T-helper 1 cell (primary cell): ENCODE measurements at places on chromosomes 2 and 18.

GRCh38 chr18:34258176-34258575, 33.5 kb upstream of the NOL4 start:
- DNase-seq, result no peak

- no peak for DNase-seq
These were observed 26.5 kb downstream of the CRACDL start for GRCh38 chr2:98909317-98910211.

DNA sequence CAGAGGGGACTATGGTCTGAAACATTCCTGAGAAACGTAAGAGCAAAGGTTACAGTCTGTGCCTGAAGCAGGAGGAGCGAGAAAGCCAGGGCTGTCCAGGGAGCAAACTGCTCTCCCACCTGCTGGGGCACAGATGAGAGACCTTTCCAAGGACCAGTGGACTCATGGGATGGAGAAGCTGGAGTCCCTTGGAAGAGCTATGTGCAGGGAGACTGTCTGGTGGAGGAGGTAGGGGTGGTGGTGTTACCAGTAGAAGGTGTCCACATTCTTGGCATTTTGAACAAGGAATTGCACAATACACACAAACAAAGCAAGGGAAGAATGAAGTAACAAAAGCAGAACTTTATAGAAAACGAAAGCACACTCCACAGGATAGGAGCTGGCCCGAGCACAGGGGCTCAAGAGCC, 97.9 kb upstream of the CYRIA start:
- no peak for DNase-seq

DNA sequence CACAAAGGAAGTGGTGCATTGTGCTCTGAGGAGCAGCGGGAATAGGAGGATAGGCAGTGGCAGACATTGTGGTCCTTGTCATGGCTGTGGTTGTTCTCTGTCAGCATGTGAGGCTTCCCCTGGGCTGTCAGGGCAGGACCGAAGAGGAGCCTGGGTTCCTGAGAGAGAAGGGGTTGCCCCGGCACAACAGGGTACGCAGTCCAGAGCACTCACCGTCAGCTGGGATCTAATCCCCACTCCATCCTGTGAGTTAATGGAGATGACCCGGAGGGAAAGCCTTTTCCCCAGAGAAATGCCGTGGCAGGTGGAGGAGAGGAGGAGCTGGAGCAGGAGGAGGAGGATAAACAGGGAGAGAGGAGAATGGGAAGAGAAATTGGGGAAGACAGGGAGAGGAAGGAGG, 396.7 kb upstream of the HS6ST1 start:
- no peak for DNase-seq

DNA sequence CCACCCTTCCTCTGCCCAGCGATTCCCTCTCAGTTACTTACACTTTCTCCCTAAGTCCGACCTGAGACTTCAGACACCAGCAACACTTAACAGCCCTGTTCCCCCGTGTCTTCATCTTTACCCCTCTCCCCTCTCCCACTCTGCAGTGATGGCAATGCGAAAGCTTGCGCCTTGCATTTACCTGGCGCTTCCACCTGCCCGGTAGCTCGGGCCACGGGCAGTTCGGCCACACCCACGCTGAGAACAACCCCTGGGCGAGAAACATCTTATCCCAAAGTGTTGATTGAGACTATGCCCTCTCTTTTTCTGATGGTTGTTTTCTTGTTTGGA, 558 bp downstream of the DNAJC10 start:
- DNase-seq, result peak; percentile 10

GRCh38 chr2:141947396-141948114, 183.3 kb downstream of the LRP1B start:
- DNase-seq, result no peak

- DNase-seq, result no peak
These were observed 35.7 kb upstream of the KYNU start for GRCh38 chr2:142841788-142842187.

DNA sequence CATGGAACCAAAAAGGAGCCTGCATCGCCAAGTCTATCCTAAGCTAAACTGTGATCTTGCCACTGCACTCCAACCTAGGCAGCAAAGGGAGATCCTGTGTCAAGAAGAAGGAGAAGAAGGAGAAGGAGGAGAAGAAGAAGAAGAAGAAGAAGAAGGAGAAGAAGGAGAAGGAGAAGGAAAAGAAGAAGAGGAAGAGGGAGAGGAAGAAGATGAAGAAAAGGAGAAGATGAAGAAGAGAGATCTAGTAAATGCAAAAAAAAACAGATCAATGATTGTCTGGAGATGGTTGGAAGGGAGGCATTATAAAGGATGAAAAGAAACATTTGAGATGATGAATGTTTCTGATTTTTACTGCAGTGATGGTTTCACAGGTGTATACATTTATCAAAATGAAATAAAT, 1629.0 kb upstream of the PIK3C3 start:
- no peak for DNase-seq

- no peak for DNase-seq
These were observed 1.6 kb downstream of the NEU4 start for GRCh38 chr2:241810307-241811200.

- DNase-seq, result no peak
These were observed 49.8 kb downstream of the QPCT start for GRCh38 chr2:37394263-37394662.

GRCh38 chr2:119155633-119156032, 2.9 kb downstream of the C1QL2 start:
- DNase-seq, result no peak

DNA sequence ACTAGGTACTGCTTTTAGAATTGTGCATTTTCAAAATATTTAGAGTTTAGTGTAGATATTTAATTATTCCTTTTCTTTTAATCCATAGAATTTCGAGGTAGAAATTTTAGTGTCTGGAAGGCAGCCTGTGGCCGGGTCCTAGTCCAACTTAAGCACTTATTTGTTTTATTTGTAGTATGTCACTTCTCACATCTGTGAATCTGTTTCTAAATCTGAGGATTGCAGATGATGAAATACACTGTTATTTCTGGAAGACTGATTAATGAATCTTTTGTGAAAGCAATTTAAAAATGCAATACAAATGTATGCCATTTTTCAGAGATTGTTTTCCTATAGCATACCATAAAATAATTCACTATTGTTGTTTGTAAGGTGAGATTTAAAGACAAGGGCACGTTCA, 483.9 kb upstream of the TRIB2 start:
- DNase-seq, result no peak

DNA sequence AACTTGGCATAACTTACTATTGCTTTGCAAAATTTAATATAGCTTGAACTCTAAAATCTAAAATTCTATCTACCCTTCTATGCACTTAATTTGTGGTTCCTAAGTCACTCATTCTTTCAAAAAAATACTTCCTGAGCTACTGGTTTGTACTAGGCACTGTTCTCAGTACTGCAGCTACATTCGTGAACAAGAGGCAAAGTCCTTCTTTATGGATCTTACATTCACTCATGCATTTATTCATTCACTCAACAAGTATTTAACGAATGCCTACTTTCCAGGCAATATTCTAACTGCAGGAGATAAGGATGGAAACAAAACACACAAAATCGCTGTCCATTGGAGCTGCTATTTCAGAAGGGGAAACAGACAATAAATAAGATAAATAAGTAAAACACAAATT, 104.8 kb downstream of the NBAS start:
- DNase-seq, result no peak

- no peak for DNase-seq
These were observed 167.2 kb downstream of the TRIB2 start for GRCh38 chr2:12883906-12884305.

GRCh38 chr18:3877678-3878077, 427.7 kb downstream of the TGIF1 start:
- DNase-seq, result no peak

GRCh38 chr18:32724071-32724749, 48.6 kb downstream of the KLHL14 start:
- no peak for DNase-seq

DNA sequence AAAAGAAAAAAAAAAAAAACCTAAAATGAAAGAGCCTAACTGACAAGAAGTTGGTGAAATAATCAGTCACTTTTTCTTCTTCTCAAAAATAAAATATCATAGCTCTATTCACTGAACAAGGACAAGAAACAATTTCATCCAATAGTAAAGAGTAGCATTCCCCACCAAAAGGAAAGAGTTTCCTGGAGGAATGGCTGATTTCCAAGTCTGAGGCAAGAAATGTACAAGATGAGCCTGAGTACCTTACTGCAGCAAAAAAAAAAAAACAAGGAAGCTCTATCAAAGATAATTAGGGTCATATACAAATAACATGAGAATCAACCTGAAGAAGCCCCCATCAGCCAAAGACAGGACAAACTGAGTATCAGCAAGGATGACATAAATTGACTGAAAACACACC, 11.5 kb downstream of the ROCK1 start:
- no peak for DNase-seq

DNA sequence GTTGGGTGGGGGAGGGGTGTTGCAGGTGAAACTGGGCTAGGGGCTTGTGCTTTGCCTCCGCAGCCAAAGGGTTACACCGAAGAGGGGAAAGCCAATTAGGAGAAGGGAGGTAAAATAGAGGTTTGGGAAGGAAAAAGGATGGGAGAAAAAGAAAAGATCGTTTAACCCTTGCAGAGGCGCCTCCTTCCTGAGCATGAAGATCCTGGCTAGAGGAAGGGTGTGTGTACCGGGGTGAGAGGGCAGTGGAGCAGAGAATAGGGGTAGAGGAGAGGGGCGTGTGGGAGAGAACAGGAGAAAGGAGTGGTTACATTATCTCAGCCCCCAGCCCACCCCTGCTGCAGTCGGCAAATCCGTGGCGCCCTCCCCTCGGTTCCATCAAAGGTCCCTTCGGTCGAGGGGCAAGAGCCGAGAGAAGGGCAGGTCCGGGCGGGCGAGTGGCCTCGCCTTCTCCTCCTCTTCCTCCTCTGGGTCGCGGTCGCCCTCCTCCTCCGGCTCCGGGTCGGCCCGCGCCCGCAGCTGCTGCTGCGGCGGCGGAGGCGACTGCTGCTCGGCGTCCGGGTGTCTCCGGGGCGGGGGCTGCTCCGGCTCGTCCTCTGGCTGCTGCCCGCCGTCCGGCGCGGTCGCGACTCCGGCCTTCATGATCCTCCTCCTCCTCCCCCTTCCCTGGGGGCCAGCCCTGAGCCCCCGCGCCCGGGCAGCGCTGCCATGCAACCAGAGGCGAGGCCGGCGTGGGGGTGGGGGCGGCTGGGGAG, 1.1 kb downstream of the MARCHF4 start:
- DNase-seq, result no peak

- DNase-seq, result no peak
These were observed 188.8 kb downstream of the SETBP1 start for GRCh38 chr18:44869533-44869932.

DNA sequence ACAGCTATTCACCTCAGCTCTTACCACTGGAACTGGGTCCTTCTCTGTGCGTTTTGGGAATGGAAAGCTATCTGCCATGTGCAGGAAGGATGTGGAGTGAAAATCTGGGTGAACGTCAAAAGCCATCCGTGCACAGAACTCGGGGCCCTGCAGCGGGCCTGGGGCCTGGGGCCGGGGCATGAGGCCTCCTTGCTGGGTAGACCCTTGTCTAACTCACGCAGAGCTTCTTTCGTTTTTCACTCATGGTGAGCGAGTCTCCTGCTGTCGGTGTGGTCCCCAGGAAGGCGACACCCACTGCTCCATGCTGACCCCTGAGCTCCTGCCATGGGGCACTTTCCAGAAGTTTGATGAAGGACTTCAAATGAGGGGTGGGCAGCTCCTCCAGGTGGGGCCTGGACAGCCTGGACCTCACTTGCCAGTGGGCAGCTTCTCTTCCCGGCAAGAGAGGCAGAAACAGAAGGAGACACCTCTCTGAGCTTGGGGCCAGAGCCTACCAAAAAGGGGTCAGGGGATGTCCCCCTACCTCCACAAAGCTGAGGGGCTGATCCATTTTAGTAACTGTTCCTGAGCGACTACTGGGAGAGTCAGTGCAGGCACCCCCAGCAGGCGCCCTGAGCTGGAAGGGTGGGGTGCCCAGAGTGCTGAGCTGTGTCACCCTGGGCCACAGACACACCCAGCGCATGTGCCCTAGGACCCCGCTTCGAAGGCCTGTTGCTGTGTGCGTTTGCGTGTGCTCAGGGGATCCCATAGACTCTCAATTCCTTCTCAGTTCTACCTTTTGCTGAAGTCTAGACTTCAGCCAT, 117.7 kb upstream of the HDAC4 start:
- no peak for DNase-seq

DNA sequence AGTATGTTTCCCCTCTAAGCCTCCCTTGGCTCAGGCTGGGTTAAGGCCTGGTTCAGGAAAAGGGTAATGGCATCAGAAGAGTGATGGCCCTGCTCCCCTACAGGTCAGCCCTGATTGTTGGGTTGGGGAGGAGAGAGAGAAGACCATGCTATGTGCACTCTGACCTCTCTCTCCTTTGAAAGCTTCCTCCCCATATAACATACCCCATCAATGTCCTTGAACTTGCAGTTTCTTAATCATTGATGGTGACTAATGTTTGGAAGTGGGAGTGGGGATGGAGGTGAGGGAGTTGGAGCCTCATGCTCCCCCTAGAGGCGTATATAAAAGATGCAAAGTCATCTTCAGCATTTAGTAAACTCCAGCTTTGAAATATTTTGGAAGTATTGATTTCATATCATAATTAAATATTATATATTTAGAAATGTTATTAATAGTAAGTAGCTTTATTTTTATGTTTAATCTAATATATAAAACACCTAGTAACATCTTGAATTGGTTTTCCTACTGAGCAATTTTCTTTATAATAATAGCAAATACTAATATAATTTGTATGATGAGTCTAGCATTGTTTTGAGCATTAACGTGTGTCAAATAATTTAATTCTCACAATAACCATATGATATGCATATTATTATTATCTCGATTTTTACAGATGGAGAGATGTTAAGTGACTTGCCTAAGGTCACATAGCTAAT, 8.8 kb downstream of the PLCL1 start:
- no peak for DNase-seq

GRCh38 chr2:56001947-56002346, 78.4 kb upstream of the EFEMP1 start:
- DNase-seq, result no peak

DNA sequence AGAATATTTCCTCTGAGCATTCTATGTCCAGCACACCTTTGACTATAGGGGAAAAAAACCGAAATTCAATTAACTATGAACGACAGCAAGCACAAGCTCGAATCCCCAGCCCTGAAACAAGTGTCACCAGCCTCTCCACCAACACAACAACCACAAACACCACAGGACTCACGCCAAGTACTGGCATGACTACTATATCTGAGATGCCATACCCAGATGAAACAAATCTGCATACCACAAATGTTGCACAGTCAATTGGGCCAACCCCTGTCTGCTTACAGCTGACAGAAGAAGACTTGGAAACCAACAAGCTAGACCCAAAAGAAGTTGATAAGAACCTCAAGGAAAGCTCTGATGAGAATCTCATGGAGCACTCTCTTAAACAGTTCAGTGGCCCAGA, 79.4 kb upstream of the FAM117B start:
- DNase-seq, result no peak

DNA sequence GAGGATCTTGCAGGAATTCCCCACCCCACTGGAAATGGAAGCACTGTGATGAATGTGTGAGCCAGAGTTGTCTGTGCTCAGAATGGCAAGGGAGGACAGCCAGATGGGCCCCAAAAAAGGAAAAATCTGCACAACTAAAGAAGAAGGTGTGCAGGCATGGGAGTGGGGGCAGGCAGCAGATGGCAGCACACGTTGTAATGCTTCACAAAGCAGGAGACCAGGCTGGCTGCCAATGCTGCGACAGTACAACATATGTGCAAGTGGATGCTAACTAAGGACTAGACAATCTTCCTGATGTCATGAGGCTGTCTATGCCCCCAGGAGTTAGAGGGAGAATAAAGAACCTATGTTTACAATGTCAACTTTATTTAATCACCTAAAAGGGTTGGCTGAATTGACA, 27.2 kb downstream of the ST6GAL2 start:
- no peak for DNase-seq

GRCh38 chr18:59141294-59142068, 1.8 kb downstream of the SEC11C start:
- DNase-seq, result no peak
